ENCODE measurements at places on chromosomes 2 and 18.
A peak's percentile ranks its signal among the peaks of the same experiment; 100 is the strongest.

DNA sequence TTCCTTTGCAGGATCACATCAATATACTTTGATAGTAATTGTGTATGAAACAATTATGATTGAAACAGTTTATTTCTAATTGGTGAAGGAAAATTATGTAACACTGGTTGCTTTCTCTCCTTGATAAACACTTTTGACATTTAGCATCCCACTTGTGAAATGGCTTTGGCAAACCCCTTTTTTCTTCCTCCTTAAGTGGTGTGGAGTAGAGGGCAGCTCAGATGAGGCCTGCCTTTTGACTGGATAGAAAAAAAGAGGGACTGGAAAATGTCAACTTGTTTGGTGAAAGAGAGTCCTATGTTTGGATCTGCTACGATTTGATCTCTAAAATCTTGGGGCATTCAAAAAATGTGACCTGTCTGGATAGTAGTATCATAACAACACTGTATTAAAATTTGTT, 318.3 kb downstream of the MEIS1 start:
- DNase-seq, result no peak

DNA sequence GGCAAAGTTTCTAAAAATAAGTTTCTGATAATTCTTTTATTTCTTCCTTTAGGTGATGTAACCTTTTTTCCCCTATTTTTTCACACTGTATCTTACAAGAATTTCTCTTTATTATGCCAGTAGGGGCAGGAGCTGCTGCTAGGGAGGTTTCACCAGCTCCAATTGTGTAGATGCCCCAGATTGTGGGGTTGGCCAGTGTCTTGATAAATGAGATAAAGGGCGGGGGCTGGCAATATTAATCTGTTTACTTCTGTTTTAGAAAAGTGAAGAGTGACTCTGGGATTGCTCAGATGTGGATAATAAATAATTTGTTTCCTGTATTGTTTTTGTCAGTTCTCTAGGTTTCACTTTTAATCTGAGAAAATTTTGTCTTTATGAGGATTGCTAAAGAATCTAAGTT, 190.4 kb downstream of the MC4R start:
- no peak for DNase-seq

DNA sequence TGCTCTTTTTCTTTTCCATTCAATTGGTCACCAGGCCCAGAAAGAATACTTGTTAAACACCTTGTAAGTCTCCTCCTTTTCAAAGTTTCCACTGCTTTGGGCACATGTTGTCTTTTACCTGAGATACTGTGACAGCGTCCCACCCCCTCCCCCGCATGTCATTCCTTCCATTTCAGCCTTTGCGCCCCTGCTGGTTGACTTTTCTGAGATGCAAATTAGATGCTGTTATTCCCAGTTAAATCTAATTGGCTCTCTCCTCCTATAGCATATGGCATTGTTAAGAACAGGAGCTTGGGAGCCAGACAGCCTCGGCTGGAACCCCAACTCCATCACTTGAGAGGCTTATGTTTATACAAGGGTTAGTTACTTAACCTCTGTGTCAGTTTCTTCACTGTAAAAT, 80.3 kb upstream of the GAREM1 start:
- DNase-seq, result no peak

GRCh38 chr2:70467237-70467636, 86.4 kb downstream of the TGFA start:
- DNase-seq, result no peak

- no peak for DNase-seq
These were observed 1006.1 kb upstream of the CELF4 start for GRCh38 chr18:38571651-38572050.

- no peak for DNase-seq
These were observed 510.3 kb upstream of the SETBP1 start for GRCh38 chr18:44170208-44170880.

GRCh38 chr2:9967053-9967775, 15.7 kb downstream of the GRHL1 start:
- DNase-seq, result no peak

DNA sequence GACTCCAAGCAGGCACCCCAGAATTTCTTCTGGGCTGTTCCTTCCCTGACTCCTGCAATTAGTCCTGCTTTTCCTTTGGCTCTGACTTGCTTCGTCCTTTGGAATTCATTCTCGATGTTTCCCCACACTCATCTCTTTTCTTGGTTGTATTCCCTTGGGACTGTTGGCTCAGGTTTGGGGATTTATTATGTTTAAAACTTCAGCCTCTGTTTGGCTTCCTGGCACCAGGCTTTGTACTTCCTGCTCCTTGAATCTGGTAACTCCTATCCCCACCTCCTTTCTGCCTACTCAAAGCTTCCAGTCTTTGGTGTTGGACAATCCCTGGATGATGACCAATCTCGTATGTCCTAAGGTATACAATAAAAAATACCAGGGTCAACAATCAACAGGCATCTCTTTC, 1.8 kb upstream of the KCNE4 start:
- no peak for DNase-seq

DNA sequence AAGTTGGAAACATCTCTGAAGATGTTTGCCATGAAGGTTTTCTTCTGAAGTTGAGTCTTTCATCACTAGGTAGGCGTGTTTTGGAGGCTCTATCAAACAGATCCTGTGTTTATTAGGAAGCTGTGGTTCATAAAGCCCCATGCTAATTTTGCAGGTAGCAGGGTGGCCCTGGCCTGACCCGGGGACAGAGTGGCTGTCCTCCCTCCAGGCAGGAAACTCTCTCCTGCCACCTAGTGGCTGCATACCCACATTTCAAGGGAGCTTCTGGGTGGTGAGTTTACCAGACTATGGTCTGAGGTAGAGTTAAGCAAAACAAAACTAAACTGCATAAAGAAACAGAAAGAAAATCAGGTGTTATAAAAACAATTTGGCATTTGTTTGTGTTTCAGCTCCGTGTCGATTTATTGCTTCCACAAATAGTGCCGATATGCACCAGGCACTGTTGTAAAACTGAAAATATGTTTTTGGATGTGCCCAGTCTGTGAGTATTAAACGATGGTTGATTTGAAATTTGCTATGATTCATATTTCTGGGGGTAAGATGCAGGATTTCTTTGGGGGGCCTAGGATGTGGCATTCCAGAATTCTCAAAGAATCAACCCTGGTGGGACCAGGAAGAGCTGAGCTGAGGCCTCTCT, 26.0 kb upstream of the IL37 start:
- no peak for DNase-seq

DNA sequence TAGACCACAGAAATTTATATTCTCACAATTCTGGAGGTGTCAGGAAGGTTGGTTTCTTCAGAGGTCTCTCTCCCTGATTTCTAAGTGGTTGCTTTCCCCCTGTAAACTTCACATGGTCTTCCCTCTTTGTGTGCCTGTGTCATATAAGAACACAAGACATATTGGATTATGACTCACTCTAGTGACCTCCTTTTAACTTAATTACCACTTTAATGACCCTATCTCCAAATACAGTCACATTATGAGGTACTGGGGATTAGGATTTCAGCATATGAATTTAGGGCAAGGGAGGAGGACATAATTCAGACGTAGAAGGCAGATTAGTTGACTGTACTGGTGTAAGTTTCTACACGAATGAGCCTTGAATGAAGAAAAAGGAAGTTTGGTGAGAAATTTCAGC, 38.2 kb upstream of the EPHA4 start:
- DNase-seq, result no peak

DNA sequence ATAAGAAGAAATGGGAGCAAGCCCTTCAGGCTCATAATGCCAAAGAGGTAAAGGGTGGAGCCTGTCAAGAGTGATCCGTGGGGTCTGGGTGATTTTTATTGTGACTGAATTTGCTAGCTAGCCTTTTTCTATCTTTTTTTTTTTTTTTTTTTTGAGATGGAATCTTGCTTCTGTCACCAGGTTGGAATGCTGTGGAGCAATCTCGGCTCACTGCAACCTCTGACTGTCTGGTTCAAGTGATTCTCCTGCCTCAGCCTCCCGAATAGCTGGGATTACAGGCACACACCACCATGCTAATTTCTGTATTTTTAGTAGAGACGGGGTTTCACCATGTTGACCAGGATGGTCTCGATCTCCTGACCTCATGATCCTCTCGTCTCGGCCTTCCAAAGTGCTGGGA, 29.1 kb downstream of the DRC1 start:
- DNase-seq, result no peak

DNA sequence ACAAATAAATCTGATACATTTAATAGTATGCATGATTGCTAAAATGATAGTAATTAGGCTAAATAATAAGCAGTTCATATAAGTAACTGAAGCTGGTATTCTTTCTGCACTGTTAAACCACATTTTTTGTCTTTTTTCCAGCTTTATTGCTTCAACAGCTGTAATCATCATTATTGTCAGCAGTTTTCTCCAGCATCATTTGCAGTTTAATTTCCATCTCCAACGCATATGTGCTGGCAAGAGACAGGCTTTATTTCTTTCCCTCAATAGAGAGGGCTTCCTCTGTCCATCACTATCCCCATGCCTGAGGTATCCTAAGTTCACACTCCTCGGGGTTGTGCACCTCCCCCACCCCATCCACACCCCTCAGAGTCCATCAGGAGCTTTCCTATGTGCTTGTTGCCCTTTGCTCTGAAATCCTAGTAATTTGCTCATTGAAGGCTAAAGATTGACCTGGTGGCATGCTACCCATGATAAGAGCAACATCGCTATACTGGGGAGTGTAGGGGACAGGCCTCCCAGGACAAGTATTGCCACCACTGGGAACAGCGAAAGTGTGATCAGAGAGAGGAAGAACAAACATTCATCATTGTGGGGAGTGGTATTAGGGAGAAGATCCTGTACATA, 37.1 kb downstream of the B4GALT6 start:
- no peak for DNase-seq

DNA sequence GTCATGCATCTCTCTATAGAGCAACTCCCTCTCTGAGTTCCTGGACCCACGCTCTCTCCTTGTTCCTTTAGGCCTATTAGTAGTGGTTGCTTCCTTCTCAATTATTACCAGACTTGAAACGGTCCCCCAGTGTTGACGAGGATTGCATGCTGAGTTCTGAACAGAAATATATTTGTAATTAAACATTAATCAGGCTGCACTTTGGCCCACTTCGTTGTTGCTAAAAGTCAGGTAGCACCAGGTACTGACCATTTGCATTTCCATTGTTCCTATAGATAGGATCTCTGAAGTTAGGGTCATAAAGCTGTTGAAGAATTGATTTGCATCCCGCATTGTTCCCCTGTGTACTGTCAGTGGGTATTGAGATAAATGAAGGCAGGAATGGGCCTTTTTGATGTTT, 36.9 kb upstream of the TTR start:
- no peak for DNase-seq

DNA sequence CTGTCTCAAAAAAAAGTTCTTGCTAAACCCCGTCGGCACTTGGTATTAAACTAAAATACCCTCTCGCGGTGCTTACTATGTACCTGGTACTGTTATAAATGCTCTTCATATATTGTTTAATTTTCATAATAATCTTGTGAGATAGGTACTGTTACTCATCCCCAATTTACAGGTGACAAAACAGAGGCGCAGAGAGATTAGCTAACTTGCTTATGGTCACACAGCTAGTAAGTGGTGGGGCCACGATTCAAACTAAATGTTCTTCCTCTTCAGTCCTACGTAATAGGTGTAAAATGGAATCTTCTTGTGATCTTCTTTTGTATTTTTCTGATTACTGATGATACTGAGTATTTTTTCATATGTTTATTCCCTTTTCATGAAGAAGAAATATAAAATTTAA, 51.3 kb downstream of the TET3 start:
- DNase-seq, result no peak

DNA sequence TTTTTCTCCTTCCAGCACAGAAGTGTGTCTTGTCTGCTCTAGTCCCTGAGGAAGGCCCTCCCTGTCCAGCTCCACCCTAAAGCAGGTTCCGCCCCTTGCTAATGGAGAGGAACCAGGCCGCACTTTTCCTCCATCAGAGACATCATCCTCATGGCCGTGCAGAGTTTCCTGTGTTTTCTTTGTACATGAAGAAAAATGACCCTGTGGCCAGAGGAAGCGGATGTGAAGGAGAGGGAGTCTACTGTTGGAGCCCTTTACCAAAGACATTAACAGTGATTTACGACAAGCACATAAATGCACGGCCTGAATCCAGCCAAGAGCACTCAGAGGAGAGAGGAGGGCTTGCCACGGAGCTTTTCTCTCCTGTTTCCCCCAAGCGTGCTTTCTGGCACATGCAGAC, 109.5 kb downstream of the RNF144A start:
- DNase-seq, result no peak

DNA sequence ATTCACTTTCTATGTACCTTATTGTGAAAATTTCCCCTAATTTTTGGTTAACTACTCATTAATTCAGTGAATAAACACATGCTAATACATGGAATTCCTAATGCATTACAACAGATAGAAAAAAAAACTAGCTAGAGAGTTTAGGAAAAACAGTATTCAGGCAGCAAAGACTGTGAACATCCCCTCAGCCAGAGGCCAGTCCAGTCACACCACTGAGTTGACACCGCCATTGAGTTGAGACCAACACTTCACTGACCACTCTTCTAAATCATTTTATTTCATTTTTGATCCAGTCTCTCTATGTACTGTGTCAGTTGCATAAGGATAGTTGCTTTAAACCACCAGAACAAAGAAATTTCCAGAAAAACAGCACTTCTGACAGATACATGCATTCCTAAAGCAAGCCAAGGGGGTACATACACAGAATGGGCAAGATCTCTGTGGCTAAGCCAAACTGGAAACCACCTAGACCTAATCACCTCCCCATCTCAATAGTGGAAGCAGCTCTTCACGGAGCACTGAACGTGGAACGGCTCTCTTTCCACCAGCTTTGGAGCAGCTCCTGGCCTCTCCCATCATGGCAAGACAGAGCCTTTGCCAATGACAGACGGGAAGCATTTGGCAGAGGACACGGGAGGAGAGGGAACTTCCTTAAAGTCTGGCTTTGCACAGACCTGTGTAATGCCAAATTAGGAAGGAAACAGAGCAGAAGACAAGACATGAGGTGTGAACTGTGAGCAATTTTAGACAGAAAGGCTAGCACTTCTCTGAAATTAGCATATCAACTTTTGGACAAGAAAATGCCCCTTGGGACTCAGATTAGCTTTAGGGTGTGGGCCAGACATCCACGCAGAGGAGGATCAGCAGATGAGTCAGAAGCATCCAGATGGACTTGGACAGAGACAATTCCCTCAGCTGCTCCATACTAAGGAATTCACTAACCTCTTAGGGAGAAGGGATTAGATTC, 36.4 kb downstream of the CACNB4 start:
- peak; percentile 87 for DNase-seq

DNA sequence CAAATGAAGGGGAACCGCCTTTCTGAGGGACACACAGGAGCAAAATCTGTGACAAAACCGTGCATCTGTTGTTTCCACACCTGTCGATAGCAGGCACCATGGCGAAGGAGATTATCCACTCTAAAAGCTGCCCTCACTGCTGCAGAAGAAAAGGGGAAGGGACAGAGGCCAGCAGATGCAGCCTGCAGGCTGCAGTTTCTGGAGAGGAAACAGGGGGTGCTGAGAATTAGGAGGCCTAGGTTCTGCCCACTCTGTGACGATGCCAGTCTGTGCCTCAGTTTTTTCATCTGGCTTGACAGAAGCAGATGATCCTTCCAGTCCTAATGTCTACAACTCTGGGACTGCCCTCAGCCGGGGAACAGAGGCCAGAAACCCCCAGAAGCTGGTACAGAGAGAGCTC, 17.7 kb downstream of the PAX8 start:
- DNase-seq, result no peak

- no peak for DNase-seq
These were observed 389.5 kb upstream of the NRP2 start for GRCh38 chr2:205292665-205293295.
